NCI-H2171 (cell line): ENCODE measurements at places on chromosomes 2 and 18.

DNA sequence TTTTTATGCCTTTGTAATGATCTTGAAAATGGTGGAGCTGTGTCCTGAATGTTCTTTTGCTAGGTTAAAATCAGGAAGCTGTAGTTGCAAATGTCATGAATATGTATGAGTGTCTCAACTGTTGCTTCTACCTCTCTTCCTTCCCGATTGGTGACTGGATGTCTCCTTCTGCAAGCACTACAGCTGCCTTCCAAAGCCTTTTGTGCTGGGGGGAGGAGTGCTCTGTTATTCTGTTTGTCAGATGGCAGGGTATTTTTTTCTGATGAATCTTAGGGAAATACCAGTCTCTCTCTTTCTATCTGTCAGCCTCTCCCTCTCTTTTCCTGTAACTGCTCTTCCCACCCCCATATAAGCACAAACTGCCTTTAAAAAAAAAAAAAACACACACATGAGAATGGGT lies 1396.3 kb upstream of the CELF4 start:
- DNase-seq, result no peak

- DNase-seq, result no peak
Observed at GRCh38 chr2:111188681-111189080, 68.0 kb downstream of the BCL2L11 start.

DNA sequence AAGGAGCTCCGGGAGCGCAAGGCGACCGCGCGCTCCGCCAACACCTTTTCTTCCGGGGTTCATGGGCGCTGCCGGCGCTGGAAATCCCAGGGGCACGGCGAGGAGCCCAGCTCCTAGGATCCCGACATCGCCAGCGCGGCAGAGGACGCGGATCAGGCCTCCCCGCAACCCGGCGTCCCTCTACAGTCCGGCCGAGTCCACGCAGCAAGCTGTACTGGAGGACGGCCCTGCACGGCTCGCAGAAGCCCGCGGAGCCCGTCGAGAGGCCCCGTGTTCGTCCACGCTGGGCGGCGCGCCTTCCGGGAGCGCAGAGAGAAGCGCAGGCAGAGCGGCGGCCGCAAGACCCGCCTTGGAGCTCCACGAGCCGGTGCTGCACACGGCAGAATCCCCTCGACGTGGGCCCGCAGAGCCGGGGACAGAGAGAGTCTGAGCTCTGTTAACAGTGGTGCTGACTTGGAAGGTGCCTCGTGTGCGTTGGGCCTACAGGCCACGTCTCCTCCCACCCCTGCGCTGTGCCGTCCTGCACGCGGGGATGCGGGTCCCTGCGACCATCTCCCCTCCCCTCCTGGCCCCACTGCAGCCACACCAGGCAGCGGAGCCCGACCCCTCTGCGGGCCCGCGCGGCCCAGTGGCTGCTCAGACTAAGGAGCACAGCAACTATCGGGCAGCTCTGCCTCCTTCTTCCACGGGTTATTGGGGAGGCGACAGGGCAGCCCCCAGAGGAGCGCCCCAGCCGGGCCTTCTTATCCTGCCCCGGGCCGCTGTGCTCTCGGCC lies 28.1 kb upstream of the PTPN2 start:
- no peak for DNase-seq

DNA sequence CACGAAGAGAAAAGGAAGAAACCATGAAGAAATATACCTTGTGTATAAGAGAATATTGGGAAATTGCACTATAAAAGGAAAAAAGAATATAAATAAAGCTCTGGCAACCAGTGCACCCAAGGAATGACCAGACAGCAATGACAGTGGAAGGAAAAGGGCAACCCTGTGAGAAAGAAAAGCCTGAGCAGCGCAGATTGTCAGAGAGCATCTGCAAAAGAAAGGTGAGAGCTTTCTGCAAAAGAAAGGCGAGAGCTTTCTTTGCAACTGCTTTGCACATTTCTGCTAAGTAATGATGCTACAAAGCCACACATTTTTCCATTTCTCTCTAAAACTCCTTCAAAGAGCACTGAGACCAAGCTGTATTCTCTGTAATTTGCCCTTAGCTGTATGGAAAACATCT lies 83.6 kb downstream of the CTNNA2 start:
- DNase-seq, result no peak

DNA sequence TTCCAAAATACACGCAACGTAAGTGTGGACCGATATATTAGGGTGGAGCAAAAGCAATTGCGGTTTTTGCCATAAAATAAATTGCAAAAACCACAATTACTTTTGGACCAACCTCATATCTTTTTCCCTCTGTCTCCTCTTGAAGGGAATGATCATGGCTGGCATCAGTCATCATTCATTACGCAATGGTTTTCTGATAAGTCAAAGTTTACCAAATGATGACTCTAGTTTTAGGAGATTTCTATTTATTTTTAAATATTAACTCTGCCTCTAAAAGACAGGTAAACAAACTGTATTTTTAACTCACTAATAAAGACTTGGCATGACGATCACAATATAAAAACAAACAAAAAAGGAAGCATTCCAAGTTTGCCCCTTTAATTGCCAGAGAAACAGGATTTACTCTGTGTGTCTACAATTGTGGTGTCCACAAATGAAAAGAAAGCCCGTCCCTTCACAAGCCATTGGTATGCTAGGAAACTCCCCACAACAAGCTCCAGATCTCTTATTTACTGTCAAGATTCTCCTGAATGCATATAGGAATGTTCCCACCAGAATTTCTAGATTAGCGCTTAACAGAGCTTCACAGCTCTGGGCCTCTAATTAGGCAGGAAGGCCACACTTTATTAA lies 61.3 kb downstream of the IRS1 start:
- no peak for DNase-seq

DNA sequence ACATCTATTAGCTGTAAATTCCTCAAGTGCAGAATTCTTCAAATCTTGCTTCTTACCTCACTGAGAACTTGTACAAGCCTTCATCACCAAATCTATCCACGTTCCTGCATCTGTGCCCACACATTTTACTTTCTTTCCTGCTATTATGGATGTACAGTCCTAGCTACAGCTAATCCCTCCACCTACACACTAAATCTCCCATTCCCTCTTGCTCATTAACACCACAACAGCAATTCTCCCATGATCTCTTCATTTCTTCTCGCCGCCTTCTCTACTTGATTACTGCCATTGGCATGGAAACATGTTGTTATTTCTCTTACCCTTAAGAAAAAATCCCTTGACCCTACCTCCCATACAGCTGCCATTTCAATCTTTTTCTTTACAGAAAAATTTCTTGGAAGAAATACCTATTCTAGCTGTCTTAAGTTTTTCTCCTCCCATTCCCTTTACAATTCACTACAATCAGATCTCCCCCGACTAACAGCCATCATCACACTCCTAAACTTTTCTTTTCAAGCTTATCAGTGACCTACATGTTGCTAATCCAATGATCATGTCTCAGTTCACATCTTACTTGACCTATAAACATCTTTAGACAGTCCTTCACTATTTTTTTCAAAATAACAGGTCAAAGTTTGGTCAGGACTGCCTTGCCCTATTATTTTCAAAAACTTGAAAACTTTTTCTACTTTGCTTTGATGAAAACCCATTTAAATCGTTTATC lies 41.0 kb downstream of the ROCK2 start:
- DNase-seq, result no peak

GRCh38 chr2:144099780-144100377 lies 420.0 kb downstream of the ZEB2 start:
- no peak for DNase-seq

DNA sequence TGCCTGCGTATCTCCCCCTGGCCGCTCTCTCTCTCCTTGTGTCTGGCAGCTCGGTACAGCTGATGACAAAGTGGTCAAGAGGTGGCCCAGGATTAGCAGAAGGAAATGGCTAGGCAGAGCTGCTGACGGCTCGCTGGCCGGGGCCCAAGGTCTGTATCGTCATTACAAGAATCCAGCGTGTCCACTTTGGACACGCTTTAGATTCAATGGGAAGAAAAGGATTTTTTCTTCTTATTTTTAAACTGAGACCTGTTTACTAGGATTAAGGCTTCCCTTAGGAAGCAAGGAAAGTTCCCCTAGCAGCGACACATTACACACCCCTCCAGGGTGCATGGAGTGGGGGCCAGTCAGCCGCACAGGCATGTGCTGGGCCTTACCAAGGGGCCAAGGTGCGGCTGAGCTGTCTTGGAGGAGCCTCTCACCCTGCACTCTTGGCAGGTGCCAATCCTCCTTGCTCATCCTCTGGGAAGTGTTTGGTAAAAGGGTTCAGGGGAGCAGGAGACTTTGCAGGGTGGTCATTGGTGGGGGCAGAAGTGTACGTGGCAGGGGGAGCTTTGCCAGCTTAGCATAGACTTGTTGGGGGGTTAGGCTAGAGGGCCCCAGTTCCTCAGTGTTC lies 76.8 kb downstream of the POLR1A start:
- DNase-seq, result no peak

DNA sequence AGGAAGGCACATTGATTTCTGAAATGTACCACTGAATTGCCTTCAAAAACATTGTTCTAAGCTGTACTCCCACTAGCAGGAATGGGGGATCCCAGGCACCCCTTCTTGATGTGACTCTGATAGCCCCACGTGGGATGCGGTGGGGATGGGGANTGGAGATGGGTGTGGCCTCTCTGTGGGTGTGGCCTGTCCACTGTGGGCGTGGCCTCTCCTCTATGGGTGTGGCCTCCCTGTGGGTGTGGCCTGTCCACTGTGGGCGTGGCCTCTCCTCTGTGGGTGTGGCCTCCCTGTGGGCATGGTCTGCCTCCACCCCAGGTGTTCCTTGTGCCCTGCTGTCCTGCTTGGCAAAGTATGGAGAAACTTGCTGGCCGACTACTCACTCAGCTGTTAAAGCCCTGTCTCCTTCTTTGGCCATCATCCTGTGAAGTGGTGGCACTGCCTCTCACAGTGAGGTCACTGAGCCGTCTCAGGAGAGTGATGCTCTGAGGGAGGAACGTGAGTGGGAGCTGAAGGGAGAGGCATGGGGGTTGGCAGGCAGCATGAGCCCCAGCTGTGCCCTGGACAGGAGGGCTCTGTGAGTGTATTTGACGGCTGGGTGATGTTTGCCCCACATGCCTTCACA lies 6.7 kb upstream of the PARD6G start:
- DNase-seq, result no peak

- DNase-seq, result no peak
Observed at GRCh38 chr2:45205985-45206384, 196.7 kb upstream of the SIX2 start.

- no peak for DNase-seq
Observed at GRCh38 chr2:226715347-226715990, 84.2 kb downstream of the IRS1 start.
